Stimulated activated CD4-positive, alpha-beta T cell treated with anti-CD3 and anti-CD28 coated beads, Interleukin-1b, Interleukin-23, amount 100 ng/mL, for 1 hour (primary cell): ENCODE measurements at places on chromosomes 12 and 14.

DNA sequence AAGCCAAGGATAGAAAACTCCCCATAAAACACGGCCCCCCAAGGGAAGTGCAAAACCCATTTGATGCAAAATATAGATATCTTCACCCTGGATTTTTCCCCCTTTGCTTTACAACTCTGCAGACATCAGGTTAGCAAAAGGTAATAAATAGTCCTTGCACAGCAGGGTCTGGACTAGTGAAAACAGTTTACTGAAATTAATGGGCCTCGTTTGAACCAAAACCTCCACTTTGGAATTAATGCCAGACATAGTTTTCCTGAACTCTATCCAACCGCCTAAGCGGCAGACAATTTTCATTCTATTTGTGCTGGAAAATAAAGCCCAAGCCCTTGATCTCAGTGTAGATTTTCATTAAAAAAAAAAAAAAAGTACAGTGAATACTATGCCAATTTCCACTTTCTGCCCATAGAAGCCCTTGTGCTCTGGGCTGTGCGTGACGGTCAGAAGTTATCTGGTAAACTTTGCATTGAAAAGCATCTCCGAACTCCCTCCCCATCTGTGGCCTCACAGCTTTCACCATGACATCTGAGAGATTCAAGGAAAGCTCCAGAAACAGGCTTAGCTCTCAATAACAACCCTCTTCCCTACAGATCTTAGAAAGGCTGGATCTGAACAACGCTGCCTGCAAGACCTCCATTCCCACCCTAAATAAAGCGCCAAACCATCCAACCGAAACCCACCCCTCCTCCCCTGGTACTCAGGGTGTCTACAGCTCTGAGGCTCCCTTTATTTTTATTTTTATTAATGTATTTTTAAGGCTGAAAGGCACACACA is 11.0 kb upstream of the IRF2BPL start:
- DNase-seq = no peak

GRCh38 chr14:68748691-68749090 is 44.2 kb downstream of the ZFP36L1 start:
- no peak for DNase-seq

DNA sequence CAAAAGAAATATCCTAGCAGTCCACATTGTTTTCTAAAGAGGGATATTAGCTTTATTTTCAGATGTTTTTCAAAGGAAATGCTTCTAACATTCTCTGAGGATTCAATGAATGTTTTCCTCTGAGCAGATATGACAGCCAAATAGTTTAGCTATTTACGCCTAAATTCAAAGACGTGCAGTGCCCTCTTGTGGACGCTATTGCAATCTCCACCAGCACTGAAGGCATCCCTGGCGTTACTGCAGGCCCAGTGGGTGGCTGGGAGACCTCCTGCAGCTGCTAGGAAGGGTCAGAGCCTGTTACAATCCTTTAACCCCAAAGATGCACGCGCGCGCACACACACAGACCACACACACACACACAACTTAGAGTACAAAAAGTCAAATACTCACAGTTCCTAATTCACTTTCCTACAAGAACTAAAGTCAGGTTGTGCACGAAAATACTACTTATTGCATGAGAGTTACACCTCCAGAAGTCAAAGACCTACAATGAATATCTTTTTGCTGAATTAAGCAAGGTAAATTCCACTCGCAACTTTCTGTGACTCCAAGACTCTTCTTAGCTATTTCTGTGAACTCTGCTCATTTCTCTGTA is 589.3 kb upstream of the TMEM132C start:
- DNase-seq = peak; percentile 2

DNA sequence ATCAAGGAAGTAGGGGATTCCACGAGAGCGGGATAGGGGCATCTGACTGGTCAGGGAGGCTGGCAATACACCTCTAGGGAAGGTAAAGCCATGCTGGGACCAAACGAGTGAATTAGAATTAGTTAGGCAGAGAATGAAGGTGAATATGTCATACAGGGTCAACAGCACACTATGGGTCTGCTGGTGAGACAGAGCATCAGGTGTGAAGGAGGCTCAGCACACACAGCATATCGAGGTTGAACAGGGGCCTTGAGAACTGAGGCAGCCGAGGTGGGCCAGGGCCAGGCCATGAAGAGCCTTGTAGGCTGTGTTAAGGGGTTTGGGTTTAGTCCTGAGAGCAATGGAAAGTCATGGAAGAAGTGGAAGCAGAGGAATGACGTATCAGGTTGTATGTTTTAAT is 137.8 kb downstream of the PRKCH start:
- no peak for DNase-seq

- no peak for DNase-seq
These were observed 6.5 kb downstream of the ZBTB1 start for GRCh38 chr14:64510825-64511671.

DNA sequence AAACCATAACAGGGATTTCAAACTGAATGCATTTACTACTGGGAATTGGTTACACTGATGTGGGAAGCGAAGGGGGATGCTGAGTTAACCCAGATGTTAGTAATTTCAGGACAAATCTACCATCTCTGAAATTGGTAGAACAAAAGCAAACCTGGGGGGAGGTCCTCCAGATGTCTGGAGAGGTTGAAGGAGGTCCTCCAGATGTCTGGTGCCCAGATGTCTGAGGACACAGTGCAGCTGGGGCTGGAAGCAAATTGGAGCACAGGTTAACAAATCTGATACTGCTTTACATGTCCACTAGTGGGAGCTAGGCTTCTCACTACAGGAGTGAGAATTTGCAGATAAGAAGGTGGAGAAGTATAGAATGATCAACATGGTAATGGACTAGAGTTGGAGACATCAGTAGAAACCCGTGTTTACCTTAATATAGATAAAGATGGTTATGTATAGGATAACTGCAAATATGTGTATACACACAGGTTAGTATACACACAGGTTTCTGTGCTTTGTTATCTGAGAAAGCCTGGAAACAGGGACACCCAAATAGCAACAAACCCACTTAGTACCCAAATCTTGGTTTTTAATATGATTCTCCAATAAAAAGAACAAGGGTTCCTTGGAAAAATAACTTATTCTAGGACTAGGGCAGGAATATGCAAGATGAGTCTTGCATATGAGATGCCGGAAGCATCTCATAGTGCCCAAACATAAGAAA is 162.5 kb downstream of the C12orf50 start:
- DNase-seq = no peak

GRCh38 chr14:64507376-64508156 is 3.0 kb downstream of the ZBTB1 start:
- no peak for DNase-seq

DNA sequence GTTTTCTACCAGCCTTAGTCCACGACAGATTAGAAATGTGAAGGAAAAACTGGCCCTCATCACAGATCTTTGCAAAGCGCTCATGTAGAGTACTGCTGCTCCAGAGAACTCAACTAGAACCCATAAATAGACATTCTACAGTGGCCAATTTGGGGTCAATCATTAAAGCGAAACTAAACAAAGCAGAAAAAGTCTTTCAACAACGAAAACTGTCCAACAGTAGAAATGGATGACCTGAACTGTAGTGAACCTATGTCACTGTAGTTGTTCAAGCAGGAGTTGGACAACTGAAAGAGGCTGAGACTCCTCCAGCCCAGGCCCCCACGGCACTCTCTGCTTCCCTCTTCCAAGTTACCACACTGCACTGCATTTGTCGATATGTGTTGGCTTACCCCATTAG is 472.6 kb downstream of the BCAT1 start:
- DNase-seq = no peak

DNA sequence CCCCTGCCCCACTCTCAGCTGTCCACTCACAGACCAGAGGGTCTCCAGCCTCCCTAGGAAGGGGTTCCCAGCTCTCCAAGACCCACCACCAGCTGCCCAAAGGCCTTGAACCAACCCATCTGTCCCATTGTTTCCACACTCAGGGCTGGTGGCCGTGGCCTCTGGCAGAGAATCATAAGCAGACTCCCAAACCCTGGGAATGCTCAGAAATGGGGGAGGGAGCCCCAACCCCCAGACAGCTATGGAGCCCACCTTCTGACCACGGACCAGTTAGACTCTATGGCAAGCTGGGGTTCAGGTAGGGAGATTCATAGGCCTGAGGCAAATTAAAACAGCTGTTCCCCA is 280.0 kb downstream of the DPF3 start:
- DNase-seq = no peak
